ENCODE measurements at places on chromosomes 13 and 19.

DNA sequence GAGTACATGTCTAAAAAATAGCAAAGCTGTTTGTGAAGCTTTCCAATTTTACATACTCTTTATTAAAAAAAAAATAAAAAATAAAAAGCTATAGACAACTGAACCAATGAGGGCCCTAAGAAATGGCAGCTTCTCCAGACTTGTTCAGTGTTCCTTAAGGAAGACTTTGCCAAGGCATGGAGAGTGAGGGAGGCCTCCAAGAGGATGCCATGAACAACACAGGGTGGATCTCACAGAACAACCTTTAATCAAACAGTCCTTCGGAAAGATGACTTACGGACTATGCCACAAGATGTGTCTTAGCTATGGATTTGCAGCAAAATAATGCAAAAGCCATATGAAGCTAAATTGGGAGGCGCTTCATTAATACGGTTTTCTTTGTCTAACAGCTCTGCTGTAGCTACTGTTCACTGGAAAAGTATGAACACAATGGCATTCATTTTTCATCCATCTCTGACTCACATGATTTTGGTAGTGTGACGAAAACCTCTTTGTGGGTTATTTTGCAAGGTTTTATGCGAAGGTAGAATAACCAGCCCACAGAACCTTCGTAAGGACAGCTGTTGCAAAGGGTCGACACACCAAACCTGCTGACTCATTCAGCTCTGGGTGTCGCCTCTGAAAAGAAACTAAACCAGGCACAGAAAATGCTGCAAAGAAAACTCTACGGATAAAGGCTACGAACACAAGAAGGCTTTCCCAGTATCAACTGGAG, 27.7 kb downstream of the EFNB2 start:
- no peak for DNase-seq

DNA sequence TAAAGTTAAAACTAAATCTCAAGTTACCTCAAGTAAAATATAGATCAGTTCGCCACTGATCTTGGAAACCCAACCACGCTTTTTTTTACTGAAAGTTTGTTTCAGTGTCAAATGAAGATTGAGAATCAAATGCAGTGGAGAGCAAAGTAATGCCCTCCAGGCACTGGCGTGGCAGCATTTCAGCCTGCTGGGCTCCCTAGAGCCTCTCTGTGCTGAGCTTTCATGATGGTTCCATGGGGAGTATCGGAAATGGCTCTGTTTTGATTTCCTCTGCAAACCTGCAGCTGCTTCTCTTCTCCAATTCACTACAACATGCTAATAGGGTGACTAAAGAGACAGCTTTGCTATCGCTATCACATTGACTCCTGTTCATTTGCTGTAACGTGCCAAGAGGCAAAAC, 141.6 kb downstream of the FGF14 start:
- DNase-seq = no peak

DNA sequence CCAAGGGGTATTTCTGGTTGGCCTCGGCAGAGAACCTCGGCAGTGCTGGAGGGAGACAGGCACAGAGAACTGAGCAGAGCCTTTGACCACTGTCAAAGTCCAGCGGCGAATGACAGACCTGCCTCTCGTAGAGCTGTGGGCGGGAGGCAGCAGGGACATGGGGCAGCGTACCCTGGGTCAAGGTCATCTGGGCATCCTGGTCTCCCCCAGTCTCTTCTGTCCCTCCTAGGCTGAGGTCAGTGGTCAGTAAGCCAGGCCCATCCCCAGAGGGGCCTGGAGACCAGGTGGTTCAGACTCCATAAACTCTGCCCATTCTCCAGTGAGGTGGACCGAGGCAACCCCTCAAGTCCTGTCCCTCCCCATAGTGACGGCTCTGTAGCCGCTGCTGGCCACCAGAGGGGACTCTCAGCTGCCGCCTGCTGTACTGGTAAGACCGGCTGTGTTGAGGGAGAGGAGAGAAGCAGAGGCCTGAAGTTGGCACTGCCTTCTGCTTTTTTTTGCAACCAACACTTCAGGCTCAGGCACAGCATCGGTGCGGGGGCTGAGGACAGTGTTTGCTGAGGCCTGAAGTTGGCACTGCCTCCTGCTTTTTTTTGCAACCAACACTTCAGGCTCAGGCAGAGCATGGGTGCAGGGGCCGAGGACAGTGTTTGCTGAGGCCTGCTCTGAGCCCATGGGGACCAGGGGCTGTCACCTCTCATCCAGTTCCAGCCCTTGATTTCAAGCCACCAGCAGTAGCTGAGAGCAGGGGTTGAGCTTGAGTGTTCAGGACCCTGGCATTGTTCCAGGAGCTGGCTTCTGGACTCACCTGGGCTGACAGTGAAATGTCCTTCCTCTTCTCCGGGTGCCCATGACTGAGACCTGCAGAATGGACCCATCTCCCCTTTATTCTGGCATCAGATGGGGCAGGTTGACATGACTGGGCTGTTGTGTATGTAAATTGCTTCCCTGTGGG, at the start of gene PGLYRP2:
Gene PGLYRP2 (minus strand): TSS at position 111 of the 955 bp plus-strand sequence. CDS start 130 bp downstream, outside the sequence.
- DNase-seq = no peak

GRCh38 chr19:3698386-3698950, 1.8 kb downstream of the PIP5K1C start:
- no peak for DNase-seq

GRCh38 chr13:111584101-111584672, 263.7 kb downstream of the TEX29 start:
- DNase-seq = no peak

DNA sequence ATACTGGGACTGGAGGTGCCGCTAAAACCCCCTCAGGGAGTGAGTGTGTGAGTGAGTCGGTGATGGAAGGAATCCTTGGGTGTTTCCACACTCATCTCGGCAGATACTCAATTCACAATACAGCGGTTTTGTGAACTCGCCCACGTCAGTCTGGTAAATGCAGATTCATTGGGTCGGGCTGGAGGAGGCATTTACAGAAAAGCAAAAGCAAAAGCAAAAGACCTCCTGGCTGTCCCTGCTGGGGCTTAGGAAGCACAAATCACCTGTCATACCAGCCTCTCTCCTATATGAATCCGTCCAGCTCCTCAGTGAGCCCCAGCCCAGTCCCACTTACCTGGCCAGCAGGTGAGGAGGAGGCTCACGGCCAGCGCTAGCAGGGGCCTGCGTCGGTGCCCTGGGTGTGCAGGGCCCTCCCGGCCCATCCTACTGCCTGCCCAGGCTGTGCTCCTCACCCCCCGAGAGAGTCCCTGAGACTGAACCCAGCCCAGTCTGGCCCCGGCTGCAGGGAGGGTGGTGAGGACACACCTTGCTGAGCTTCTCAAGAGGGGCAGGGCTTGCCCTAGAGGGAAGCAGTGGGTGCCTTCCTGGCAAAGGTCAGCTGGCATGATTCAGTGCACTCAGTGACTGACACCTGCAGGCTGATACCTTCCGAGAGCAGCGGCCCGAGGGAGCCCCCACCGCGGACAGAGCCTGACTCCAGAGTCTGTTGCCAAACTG, at the start of gene MUC16:
Gene MUC16 (minus strand): TSS at position 475 of the 717 bp plus-strand sequence.
- no peak for DNase-seq

- DNase-seq = peak; percentile 41
These were observed 1.9 kb downstream of the KCTD12 start for GRCh38 chr13:76884186-76884906.

- peak; percentile 51 for DNase-seq
These were observed 16.5 kb downstream of the SIGLEC7 start for GRCh38 chr19:51158474-51159129.

GRCh38 chr19:45187421-45188100, 9.0 kb downstream of the BLOC1S3 start:
- no peak for DNase-seq

DNA sequence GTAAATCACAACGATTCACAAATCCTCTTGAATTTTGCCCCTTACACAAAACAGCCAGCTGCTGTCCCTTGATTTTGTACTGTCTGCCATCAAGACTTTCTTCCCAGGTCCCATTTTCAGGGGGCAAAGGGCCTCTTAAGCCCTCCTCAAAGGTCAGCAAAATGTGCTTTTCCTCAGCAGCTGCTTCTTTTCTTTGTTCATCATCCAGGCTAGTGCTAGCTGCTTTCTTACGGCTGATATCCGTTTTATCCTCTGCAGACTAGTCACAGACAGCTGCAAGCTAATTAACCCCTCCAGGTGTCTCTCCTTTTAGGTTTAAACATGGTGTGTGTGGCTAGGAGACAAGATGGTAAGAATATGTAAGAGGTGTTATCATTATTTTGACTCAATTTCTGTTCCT, 90.9 kb downstream of the NALCN start:
- peak; percentile 37 for DNase-seq

DNA sequence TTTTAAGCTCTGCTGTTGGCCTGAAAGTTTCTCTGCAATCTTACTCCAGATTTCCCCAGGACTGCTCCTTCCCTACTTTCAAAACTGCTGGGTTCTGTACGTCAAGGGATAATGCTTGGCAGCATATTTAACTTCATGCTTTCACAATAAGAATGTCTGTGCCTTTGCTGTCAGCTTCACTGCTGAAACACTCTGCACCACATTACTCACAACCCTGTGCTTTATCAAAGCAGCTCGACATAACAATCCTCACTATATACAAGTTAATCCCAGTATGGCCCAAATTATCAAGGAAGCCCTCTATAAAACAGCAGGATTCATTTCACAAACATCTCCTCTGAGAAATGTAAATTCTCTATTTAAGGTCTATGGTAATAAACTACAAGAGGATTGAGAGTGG, 17.5 kb downstream of the LATS2 start:
- no peak for DNase-seq

- DNase-seq = no peak
These were observed 83.1 kb upstream of the OXGR1 start for GRCh38 chr13:97077341-97077740.

GRCh38 chr13:21149568-21149967, 26.8 kb downstream of the SKA3 start:
- no peak for DNase-seq

- DNase-seq = no peak
These were observed 170.0 kb downstream of the NUFIP1 start for GRCh38 chr13:44819245-44819644.

GRCh38 chr19:11769995-11770394, 3.2 kb downstream of the ZNF441 start:
- no peak for DNase-seq

GRCh38 chr19:13212759-13213330, 62.6 kb downstream of the IER2 start:
- peak; percentile 74 for DNase-seq

DNA sequence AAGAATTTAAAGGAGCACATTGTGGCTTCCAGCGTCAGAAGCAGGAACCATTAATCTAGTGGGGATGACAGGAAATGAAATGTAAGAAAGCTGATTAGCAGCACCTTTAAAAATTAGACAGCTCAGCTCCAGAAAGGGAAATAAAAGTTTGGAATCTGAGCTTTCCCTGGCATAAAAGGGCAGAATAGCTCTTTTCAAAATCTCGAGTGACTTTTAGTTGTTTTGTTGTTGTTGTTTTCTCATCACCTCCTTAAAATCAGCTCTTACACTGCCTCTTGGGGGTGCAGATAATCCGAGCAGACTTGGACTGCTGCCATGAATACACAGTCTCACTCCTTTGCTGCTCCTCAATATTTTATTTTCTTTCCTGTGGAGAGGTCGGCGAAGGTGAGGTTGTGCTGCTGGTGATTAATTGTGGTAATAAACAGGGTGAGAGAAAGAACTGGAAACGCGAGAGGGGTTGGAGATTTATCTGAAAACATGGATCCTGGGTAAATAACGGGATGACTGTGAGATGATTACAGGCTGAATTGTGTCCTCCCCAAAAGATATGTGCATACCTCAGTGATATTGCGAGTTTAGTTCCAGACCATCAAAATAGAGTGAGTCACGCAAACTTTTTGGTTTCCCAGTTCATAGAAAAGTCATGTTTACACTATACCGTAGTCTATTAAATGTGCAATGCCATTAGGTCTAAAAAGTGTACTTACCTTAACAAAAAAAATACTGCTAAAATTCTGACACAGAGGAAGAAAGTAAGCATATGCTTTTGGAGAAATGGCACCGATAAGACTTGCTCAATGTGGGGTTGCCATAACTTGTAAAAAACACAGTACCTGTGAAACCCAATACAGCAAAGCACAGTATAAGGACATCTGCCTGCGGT, 787.7 kb downstream of the UQCRFS1 start:
- DNase-seq = no peak

Measured in WERI-Rb-1 (cell line).